ENCODE measurements at places on chromosomes 12 and 14. TPM values are rescaled to one million over a fixed set of nuclear protein-coding genes. Genes with fewer than 3 reads are reported as not detected.

Gene GLT8D2
- 46.0 TPM for total RNA-seq

Gene SVOP
- total RNA-seq = not detected

Gene CCDC175
- total RNA-seq = not detected

Gene CCDC38
- not detected for total RNA-seq

Gene SMCO3
- not detected for total RNA-seq

Gene DYRK4
- 12.8 TPM for total RNA-seq

Gene TCL1B
- total RNA-seq = not detected

Gene OR2AP1
- not detected for total RNA-seq

Gene FOXA1
- total RNA-seq = not detected

Gene IL22
- not detected for total RNA-seq

Gene CYP46A1
- total RNA-seq = 0.36 TPM

Gene OR6C75
- not detected for total RNA-seq

Gene PRKD1
- 11.5 TPM for total RNA-seq

Gene EXOC3L4
- 0.41 TPM for total RNA-seq

Gene TBK1
- 32.1 TPM for total RNA-seq

Gene HHIPL1
- 5.1 TPM for total RNA-seq

Gene TAS2R8
- total RNA-seq = 0.45 TPM

Gene PDZRN4
- total RNA-seq = not detected

Gene CD63
- 6,536 TPM for total RNA-seq

Gene MYF6
- total RNA-seq = not detected

Gene TAS2R31
- 13.6 TPM for total RNA-seq

Gene NINJ2
- total RNA-seq = not detected

Gene FAR2
- total RNA-seq = 22.5 TPM

Gene TEX52
- not detected for total RNA-seq

Gene NPAS3
- total RNA-seq = 0.36 TPM

Gene IGF1
- 0.63 TPM for total RNA-seq

Gene COX8C
- not detected for total RNA-seq

Gene ACSM4
- total RNA-seq = not detected

Gene OVCH1
- total RNA-seq = 0.27 TPM

Gene MGST1
- total RNA-seq = 203 TPM

Gene OAS2
- total RNA-seq = 2.0 TPM

Gene AMDHD1
- 0.63 TPM for total RNA-seq

Gene IGFBP6
- total RNA-seq = 2,626 TPM

Gene STON2
- 3.3 TPM for total RNA-seq

Data from fibroblast of the aortic adventitia (primary cell).